ENCODE measurements at places on chromosomes 11 and 22.
A peak's percentile ranks its signal among the peaks of the same experiment; 100 is the strongest.

DNA sequence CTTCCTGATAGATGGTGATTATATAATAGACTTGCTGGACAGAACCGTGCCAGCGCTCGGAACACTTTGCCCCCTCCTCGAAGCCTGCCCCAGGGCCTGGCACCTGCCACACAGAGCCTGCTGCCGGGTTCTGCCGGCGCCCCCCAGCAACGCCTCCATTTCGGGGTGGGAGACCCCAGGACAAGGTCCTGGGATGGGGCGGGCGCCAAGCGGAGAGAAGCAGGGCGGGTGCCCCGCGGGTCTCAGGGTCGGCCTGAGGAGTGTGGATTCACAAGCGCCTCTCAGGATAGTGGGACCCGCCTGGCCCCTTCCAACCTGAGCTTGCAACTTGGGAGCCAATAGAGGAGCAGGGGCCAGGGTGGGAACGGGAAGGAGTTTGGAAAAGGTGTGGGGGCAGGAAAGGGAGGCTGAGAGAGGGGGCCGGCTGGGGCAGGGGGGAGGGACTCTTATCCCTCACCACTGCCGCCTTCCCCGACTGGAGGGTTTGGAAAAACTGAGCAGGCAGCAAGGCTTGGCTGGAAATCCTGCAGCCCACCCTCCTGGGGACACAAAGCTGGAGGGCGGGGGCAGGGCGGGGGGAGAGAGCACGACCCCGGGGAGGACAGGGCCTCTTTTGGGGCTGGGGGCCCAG is 3.3 kb upstream of the BCL9L start:
- DNase-seq: peak; percentile 54

DNA sequence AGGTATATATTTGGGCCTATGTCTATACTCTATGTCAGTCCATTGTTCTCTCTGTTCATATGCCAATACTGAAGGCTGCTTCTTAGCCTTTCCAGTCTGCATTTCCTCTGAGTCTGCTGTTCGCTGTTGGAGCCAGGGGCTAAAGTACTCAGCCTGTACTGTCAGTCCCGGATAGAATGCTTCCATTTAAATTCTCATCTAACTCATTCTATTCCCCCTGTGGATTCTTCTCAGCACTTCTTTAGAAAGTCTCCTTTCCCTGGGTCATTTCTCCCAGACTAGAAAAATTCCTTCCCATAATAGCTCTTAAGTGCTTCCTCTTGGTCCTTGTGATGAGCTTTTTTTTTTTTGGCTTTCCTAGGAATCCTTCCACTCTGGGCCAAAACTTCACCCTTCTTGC is 293.1 kb downstream of the KIRREL3 start:
- DNase-seq: no peak

DNA sequence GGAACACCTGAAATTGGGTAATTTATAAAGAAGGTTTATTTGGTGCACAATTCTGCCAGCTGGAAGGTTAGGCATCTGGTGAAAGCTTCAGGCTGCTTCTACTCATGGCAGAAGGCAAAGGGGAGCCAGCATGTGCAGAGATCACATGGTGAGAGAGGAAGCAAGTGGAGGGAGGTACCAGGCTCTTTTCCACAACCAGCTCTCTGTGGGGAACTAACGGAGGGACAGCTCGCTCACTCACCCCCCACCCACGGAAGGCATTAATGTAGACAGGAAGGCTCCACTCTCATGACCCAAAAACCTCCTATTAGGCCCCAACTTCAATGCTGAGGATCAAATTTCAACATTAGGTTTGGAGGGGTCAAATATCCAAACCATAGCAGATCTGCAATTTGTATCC is 75.6 kb upstream of the ARHGAP32 start:
- no peak for DNase-seq

DNA sequence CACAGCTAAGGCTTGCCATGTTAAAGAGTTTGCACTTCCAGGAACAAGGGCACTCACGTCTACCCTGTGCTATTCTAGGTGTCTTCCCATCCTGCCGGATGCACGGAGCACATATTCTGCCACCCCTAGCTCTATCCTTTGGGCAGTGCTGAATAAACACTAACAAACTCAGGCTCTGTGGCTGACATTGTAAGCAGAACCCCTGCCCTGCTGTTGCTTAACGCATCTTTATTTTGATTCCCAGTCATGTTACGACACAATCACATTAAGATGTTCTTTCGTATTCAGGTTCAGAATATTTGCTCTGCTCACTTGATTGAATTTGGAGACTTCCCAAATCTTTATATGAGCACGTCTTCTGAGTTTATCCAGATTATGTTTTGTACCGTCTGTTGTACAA is 3.7 kb upstream of the HDHD5 start:
- no peak for DNase-seq

DNA sequence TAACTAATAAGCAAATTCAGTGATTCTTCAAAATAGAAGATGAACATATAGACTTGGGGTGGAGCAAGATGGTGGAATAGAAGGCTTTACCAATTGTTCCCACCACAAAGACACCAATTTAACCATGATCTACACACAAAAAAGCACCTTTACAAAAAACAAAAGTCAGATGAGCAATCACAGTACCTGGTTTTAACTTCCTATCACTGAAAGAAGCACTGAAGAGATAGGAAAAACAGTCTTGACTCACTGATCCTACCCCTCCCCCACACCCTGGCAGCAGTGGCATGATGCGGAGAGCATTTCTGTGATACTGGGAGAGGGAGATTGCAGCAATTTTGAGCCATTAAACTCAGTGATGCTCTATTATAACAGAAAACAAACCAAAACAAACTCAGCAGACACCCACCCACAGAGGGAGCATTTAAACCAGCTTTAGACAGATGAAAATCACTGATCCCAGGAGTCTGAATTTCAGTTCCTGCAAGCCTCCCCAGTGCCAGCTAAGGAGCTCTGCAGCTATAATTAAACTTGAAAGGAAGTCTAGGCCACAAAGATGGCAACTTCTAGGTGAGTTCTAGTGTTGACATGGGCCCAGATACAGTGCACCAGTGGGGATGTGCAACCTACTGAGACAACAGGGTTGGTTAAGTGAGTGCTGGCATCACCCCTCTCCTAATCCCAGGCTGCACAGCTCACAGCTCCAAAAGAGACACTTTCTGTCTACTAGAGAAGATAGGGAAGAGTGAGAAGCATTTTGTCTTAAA is 161.8 kb upstream of the GRIA4 start:
- DNase-seq: no peak

- no peak for DNase-seq
Measured at GRCh38 chr22:23066200-23067022, 3.9 kb upstream of the GNAZ start.

DNA sequence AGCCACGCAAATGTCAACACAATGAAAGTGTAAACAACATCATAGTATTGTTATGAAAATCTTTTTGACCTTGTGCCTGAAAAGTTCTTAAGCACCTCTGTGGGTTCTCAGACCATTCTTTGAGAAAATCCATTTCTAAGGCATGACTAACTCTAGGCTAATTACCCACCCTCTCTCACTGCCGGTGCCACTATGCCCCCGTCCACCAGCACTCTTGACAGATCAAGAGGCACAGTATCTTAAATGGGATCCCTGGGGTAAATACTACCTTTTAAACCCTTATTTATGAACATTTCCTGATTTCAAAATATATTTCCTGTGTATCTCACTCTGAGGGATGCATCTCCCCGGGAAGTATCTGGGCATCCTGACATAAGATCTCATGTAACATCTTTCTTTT is 607.5 kb downstream of the METTL15 start:
- DNase-seq: no peak

- DNase-seq: no peak
Measured at GRCh38 chr11:75302371-75302770, 49.1 kb downstream of the ARRB1 start.

DNA sequence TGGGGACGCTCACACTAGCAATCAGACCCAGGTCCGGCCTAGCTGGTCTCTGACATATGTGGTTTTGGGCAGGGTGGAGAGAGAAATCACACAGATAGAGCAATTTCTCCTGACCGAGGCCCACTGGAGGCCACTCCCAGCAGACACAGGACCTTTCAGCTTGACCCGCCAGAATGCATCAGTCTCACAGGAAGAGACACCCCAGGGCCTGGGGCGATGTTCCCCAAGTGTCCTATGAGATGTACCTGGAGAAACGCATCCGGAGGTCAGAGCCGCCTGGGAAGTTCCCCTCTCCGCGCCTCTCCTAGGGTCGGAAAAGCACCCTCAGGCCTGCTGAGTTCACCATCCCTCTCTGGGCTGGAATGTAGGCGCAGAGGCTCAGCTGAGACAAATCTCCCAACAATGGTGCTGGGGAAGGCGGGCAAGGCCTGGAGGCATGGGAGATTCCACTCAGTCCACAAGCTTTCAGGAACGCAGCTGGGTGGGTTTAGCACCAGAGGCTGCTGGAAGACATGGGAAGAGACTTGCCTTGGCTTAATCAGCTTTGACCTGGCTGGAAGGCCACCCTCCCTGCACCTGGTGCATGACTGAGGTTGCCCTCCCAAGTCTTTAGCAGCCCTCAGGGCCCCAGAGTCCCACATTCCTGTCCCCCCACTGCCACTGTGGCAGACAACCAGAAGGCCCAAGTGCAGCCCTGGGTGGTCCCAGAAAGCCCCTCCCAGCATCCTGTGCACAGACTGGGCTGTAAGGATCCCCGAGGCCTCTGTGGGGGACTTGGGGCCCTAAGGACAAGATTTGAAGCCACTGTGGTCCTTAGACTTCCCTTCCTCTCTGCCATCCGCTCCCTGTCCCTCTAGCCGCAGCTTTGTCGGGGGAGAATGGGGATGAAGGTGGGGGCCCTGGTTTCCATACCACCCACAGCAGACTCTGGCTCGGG is 57.5 kb downstream of the RTL6 start:
- no peak for DNase-seq

DNA sequence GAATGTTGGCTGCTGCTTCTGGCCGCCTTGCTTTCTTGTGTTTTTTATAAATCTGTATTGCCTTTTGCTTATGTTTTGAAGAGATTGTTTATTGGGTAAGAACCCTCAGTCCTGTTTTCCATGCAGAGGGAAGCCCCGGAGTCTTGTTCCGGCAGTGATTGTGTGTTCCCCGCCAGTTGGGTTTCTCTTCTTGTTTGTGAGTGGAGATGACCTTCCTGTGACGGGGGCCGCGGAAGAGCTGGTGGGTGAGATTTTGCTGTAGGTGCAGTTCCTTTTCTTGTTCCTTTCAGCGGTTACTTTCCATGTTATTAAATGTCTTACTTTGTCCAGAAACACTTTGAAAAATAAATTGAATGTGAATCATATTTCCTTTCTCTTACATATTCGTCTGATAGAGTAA is 8.3 kb downstream of the TBC1D22A start:
- no peak for DNase-seq

DNA sequence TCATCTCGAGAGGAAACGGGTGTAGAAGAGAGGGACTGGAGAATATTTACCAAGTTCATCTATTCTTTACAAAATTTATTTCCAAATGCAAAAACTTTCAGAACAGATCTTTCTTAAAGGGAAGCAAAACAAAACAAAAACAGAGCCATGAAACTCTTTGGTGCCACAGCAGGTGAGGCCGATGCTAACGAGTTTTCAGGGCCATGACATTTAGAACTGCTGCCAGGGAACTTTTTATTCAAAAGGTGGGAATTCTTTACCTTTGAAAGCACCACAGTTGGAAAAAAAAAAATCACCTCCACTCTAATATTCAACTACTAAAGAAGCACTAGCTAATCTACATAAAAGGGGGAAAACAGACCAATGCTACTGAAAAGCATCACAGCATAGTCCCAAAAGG is 230.1 kb downstream of the DCDC1 start:
- DNase-seq: no peak

DNA sequence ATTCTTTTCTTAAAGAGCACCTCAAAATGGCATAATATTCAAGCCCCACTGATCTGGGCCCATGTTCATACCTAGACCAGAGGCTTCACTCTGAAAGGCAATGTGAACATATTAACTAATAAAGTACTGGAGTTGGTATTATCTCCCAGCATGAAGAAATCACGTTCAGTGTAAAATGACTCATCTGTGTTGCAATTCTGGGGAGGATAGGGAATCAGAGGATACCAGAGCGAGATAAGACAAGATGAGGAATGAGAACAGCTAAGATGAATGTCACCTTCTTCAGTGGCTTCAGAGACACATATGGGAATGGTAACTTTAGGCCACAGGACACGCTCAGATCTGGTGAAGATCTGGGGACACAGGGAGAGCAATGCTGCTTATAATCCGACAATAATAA is 121.1 kb downstream of the NTM start:
- DNase-seq: no peak

- no peak for DNase-seq
Measured at GRCh38 chr11:19493446-19494213, 219.0 kb upstream of the NAV2 start.

DNA sequence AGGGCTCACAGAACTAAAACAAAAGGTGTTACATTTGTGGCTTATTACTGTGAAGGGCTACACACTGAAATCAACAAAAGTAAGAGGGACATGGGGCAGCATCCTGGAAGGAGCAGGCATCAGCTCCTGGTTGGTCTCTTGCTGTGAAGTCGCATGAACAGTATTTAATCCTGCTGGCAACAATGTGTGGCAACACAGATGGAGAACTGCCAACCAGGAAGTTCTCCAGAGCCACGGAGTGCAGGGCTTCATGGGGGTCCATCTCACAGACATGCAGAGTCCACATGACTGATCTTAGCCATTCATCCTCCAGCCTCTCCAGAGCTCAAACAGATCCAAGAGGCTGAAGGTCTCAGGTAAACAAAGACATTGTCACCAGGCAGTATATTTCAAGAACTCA is 32.8 kb upstream of the FGF3 start:
- no peak for DNase-seq

DNA sequence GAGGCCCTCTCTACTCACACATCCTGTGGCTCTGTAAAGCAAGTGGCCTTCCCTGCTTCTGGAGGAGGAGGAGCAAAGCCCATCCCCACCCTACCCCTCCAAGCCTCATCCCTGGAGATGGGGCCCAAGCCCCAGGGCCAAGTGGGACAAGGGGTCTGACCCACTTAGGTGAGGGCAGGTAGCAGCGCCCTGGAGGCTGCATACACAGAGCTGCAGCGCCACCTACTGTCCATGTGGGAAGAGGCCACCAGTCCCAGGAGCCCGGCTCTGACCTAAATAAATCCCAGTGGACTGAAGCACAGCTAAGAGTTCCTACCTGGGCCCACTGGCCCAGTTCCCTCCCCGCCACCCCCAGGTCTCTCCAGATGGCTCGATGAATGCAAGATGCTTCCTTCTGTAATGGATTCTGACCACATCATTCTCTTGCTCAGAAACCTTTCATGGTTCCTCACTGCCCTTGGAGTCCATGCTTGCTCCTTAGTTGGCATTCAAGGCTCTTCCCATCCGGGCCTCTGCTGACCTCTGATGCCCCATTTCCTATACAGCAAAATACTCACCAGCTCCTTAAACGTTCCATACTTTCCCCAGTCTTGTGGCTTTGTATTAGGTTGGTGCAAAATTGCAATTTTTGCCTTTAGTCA is 62.1 kb downstream of the THAP12 start:
- DNase-seq: peak; percentile 86

All from stimulated activated CD4-positive, alpha-beta T cell treated with anti-CD3 and anti-CD28 coated beads, Interleukin-4, amount 100 ng/mL, for 1 hour (primary cell).